GM13976 (cell line): ENCODE measurements at places on chromosomes 2 and 18.

- no peak for DNase-seq
Measured at GRCh38 chr2:239819091-239819973, 205.8 kb downstream of the NDUFA10 start.

- no peak for DNase-seq
Measured at GRCh38 chr18:11009869-11010268, 139.5 kb downstream of the PIEZO2 start.

GRCh38 chr18:22988208-22988607 lies 55.1 kb downstream of the RBBP8 start:
- DNase-seq: no peak

GRCh38 chr2:17637131-17637906 lies 96.8 kb downstream of the VSNL1 start:
- DNase-seq: no peak

- no peak for DNase-seq
Measured at GRCh38 chr2:238857959-238858358, 10.1 kb downstream of the TWIST2 start.

GRCh38 chr2:177549171-177549570 lies 156.6 kb downstream of the AGPS start:
- DNase-seq: no peak

- no peak for DNase-seq
Measured at GRCh38 chr2:240574386-240575100, 6.3 kb downstream of the RNPEPL1 start.

DNA sequence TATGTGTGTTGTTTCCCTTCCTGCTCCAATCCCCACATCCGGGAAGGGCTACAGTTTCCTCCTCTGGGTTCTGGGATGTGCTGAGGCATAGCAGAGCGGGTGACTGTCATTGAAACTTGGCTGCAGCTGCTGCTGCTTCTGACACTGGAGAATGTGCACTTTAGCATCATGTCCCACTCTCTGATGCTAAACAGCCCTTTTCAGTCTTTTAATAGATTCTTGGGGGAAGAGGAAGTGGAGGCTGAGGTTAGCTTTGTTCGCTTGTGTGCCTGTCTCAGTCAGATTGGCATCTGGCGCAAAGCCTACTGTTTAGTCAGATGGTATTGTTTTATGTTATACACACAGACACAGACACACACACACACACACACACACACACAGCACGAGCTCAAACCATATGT lies 136.5 kb upstream of the RND3 start:
- no peak for DNase-seq

- DNase-seq: no peak
Measured at GRCh38 chr2:149559341-149560068, 28.1 kb downstream of the MMADHC start.

DNA sequence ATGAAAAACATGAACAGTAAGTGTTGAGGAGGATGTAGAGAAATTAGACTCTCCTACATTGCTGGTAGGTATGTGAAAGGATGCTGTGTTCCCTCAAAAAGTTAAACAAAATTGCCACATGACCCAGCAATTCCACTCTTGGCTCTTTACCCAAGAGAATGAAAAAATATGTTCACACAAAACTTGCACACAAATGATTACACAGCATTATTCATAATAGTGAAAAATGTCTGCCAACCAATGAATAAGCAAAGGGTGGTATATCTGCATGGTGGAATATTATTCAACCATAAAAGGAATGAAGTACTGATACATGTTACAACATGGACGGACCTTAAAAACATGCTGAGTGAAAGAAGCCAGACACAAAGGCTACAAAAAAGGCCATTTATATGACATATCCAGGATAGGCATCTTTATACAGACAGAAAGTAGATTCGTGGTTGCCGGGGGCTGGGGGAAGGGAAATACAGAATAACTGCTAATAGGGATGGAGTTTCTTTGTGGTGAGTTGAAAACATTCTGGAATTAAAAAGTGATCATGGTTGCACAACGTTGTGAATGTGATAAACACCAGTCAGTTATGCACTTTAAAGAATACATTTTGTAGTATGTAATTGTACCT lies 85.4 kb upstream of the MYO3B start:
- DNase-seq: no peak

DNA sequence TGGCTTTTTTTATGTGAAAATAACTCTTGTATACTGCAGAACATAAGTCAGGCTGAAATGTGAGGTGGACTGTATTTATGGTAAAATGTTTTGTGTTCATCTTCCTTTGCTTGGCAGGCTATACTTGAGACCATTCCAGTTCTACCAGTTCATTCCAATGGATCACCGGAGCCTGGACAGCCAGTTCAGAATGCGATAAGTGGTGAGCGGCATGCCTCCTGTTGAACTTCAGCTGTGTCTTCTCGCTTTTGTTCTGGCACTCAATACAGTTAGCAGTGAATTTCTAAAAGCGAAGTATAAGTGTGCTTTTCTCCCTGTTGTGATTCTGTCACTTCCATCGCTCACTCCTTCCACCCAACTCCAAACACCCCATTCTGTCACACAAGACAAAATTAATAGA lies 138.5 kb downstream of the ARHGAP28 start:
- DNase-seq: no peak

DNA sequence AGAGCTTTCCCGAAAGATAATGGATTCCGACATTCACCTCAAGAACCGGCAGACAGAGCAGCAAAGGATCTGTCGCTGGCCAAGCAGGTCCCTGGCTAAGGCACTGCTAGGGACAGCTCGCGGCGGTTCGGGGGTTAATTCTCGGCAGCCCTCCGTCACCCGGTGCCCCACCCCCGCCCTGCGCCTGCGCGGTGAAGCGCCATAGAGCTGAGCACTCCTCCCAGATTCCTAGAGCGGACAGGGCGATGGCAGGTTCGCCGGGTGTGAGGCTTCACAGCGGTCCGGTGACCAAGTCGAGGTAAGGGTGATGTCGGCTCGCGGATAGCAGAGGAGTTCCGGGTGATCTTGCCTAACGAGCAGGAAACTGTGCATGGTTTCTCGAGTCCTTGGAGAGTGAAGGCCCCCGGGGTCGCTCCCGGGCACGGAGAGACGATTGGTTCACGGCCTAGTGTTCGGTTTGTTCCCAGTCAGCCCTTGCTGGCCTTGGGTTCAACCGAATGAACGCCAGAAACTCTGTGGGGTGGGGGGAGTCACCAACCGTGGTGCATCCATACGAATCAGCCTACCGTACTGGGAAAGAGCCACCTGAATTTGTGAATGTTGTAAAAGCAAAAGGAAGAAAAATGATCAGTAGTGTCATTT lies at the start of gene ZSCAN30:
Gene ZSCAN30 (minus strand): TSS at position 136 of the 642 bp plus-strand sequence. CDS start 25,877 bp downstream, outside the sequence.
- DNase-seq: peak; percentile 92

GRCh38 chr2:208266936-208267335 lies 881 bp downstream of the PIKFYVE start:
- no peak for DNase-seq

DNA sequence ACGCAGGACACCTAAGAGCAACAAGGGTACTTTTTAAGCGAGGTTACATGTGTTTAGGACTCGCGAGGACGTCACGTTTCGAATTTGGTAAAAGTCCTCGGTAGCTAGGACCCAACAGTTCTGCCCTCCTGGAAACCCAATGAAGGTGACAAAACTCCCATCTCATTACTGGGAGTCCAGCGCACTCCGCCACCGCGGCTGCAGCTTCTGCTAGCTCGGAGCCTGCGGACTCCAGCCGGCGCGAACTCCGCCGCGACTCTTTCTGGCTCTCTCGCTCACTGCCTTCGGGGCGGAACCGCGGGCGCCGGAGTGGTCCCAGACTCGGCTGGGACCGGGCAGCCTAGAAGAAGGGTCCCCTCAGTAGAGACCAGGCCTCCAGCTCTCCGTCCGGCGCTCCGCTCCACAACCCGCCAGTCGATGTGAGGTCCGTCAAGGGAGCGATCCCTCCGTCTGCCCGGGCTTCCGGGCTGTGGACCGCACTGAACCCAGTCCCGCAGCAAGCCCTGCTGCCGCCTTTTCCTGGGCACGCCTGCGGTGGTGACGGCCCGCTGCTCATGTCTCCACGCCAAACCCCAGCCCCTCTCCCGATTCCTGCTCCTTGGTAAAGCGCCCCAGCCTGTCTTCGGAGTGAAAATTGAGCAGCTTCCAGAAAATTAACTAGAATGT lies 3.0 kb upstream of the OSR1 start:
- DNase-seq: peak; percentile 44

GRCh38 chr2:240600451-240600961 lies 14.0 kb downstream of the CAPN10 start:
- DNase-seq: no peak

DNA sequence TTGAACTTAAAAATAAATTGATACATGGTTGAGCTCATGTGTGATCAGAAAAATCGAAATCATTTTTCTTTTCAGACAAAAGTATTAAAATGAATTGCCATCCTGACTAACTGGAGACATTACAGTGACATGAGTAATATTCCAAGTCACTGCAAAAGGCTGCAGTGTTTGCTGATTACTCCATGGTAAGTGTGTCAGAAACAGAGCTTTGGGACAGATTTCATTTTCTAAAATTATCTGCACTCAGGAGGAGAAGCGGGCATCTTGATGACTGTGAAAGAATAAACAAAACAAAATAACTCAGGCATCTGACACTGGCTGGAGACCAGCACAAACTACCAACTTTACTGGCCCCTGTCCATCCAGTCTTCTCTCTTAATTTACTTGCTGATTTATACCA lies 312.3 kb upstream of the PIK3C3 start:
- no peak for DNase-seq

DNA sequence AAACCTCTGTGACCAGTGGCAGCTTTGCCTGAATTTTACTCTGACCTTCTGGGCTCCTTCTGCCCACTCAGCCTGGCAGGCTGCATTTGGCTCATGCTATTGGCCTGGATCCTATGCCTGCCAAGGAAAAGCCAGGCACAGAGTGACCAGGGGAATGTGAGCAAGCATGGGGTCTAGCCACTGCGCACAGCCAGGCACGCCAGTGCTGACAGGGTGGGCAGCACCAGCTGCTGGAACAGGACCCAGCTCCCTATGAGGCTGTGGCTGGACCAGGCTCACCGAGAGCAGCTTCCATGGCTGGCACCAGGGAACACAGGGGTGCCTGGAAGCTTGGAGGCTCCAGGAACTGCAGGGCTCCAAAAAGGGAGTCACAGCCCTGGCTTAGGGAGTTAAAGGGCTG lies 311.5 kb upstream of the SYT4 start:
- DNase-seq: no peak
